Fibroblast of lung (primary cell): ENCODE measurements at places on chromosomes 7 and 10. TPM values are rescaled to one million over a fixed set of nuclear protein-coding genes. Genes with fewer than 3 reads are reported as not detected.

The SPDYE6 gene
- total RNA-seq = not detected in 2 replicates

The ERVW-1 gene
- total RNA-seq = not detected in 2 replicates

The RAB18 gene
- total RNA-seq = 36.0 and 42.1 TPM in 2 replicates

The TFEC gene
- under 0.01 and 0.17 TPM in 2 replicates for total RNA-seq

The SFMBT2 gene
- 2.5 and 2.8 TPM in 2 replicates for total RNA-seq

The SEC31B gene
- total RNA-seq = 2.3 and 3.0 TPM in 2 replicates

The BMPER gene
- 12.2 and 28.2 TPM in 2 replicates for total RNA-seq

The BLOC1S2 gene
- 59.1 and 88.8 TPM in 2 replicates for total RNA-seq

The CFAP58 gene
- 0.26 and 0.33 TPM in 2 replicates for total RNA-seq

The CEP55 gene
- total RNA-seq = 2.1 and 19.0 TPM in 2 replicates

The HOXA1 gene
- total RNA-seq = 0.50 and 0.51 TPM in 2 replicates

The SPAG6 gene
- total RNA-seq = under 0.01 TPM in 1 of 2 replicates, not detected in the other
